Renal cortex interstitium (tissue), 15 donors: ENCODE measurements at places on chromosomes 5 and 9. TPM values are rescaled to one million over a fixed set of nuclear protein-coding genes. Genes with fewer than 3 reads are reported as not detected.

CCNJL gene
- polyA plus RNA-seq: 7.8 TPM

C9orf153 gene
- polyA plus RNA-seq: 0.06 TPM

SLCO6A1 gene
- not detected for polyA plus RNA-seq

DOCK8 gene
- 12.6 TPM for polyA plus RNA-seq

PPP2R2B gene
- 14.8 TPM for polyA plus RNA-seq

DNM1 gene
- 123 TPM for polyA plus RNA-seq

BTNL8 gene
- 0.89 TPM for polyA plus RNA-seq
